Body of pancreas (tissue), 4 donors: ENCODE measurements at places on chromosomes 2 and 18.
A peak's percentile ranks its signal among the peaks of the same experiment; 100 is the strongest.

- H3K4me3 ChIP-seq, result no peak overlapping the region
- H3K36me3 ChIP-seq, result no peaks in the 10 kb centered on the region
- H3K27ac ChIP-seq, result no peak overlapping the region
- H3K27me3 ChIP-seq, result no peaks in the 10 kb centered on the region
- no peaks in the 10 kb centered on the region for H3K4me1 ChIP-seq
Observed at GRCh38 chr2:196183172-196183473, 11.7 kb upstream of the STK17B start.

GRCh38 chr18:46497129-46497528 lies 159.9 kb downstream of the LOXHD1 start:
- H3K27me3 ChIP-seq, result no peaks in the 10 kb centered on the region
- no peak overlapping the region for H3K27ac ChIP-seq
- H3K36me3 ChIP-seq, result no peaks in the 10 kb centered on the region
- no peaks in the 10 kb centered on the region for H3K4me1 ChIP-seq
- no peak for DNase-seq

DNA sequence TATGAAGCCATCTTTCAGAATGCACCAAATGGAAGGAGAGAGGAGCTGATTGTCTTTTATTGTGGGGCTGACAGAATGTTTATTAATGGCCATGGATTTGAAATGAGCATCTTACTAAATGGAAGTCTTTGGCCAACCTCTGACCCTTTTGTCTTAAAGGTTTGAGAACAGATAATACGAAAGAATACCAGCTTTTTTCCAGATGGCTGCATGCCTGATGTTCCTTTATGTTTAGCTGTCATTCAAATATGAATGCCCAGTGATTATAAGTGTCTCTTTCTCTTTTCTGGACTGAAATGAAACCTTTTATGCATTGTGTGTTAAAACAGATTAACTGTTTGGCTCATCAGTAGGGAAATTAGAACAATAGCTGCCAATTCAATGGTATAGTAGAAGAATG lies 46.0 kb downstream of the PARD3B start:
- no peak overlapping the region for H3K4me3 ChIP-seq
- H3K36me3 ChIP-seq, result no peaks in the 10 kb centered on the region
- no peak overlapping the region for H3K27ac ChIP-seq
- no peaks in the 10 kb centered on the region for H3K27me3 ChIP-seq

DNA sequence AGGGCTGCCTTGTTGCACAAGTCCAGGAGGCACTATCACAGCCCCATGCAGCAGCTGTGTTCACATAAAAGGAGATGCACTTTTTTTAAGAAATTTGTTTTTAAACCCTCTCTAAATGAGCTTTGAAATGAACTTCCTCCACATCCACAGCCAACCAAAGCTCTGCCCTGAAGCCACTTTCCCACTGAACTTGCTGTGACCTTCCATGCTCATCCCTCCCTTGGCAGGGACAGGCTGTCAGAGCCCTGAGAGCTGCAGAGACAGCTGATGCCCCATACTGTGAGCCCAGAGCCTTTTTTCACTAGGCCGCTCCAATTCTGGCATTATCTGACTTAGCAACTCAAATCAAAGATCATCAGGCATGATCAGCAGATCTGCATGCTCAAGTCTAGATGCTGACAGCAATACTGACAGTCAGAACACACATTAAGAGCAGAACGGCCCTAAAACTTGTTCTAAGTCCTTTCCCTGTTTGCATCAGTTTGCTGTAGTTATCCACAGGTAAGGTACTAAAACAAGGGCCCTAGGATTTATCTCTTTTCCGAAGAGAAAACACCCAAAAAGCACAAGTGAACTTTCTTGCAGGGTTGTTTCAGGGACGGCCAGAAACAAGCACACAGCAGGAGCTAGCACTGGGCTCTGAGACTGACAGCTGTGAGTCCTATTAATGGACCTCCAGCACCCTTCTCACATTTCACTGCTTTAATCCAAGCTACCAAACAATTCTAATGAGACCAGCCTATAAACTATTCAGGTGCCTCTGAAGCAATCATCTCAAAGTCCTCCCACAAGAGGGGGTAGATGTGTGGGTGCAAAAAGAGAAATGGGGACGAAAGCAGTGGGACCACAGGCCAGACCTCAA lies 34.9 kb downstream of the RNU4ATAC start:
- no peak for DNase-seq
- H3K4me3 ChIP-seq, result no peak overlapping the region
- H3K27ac ChIP-seq, result no peak overlapping the region
- peaks cover 29% of the 10 kb centered on the region for H3K4me1 ChIP-seq
- no peaks in the 10 kb centered on the region for H3K27me3 ChIP-seq
- no peaks in the 10 kb centered on the region for H3K36me3 ChIP-seq

DNA sequence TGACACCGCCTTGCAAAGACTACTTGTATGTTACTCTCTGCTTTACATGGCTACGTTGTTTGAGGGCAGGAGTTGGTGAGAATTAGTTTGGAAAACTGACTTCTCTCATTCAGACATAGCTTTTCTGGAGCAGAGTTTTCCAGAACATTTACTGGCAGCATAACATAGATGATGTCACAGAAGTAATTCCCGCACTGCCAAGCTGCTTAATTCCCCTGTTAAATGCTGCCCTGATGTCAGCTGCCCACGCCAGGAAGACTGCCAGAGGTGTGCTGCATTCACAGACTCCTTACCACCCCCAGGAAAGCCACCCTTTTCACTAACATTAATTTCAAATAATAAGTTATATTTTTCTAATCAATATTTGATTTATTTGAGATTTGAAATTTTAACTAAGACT lies 24.7 kb upstream of the PTPN2 start:
- peaks cover 15% of the 10 kb centered on the region for H3K4me1 ChIP-seq
- no peak for DNase-seq
- peaks cover 9% of the 10 kb centered on the region for H3K27me3 ChIP-seq
- no peak overlapping the region for H3K4me3 ChIP-seq
- H3K36me3 ChIP-seq, result no peaks in the 10 kb centered on the region

- H3K4me3 ChIP-seq, result no peak overlapping the region
- H3K27ac ChIP-seq, result no peak overlapping the region
- no peak for DNase-seq
- H3K27me3 ChIP-seq, result no peaks in the 10 kb centered on the region
- H3K36me3 ChIP-seq, result no peaks in the 10 kb centered on the region
Observed at GRCh38 chr2:13021470-13021957, 304.8 kb downstream of the TRIB2 start.

- H3K4me1 ChIP-seq, result no peaks in the 10 kb centered on the region
- DNase-seq, result no peak
- H3K27ac ChIP-seq, result no peak overlapping the region
- H3K36me3 ChIP-seq, result no peaks in the 10 kb centered on the region
Observed at GRCh38 chr2:234643407-234643806, 146.5 kb upstream of the ARL4C start.

GRCh38 chr18:75198036-75198435 lies 10.9 kb downstream of the PTGR3 start:
- DNase-seq, result no peak
- H3K27ac ChIP-seq, result no peak overlapping the region
- no peak overlapping the region for H3K4me3 ChIP-seq
- no peaks in the 10 kb centered on the region for H3K27me3 ChIP-seq
- no peaks in the 10 kb centered on the region for H3K36me3 ChIP-seq
- peaks cover 29% of the 10 kb centered on the region for H3K4me1 ChIP-seq

- no peaks in the 10 kb centered on the region for H3K4me1 ChIP-seq
- H3K27ac ChIP-seq, result no peak overlapping the region
- no peak overlapping the region for H3K4me3 ChIP-seq
- no peak for DNase-seq
- no peaks in the 10 kb centered on the region for H3K36me3 ChIP-seq
Observed at GRCh38 chr18:24986666-24987302, 365.2 kb downstream of the ZNF521 start.

DNA sequence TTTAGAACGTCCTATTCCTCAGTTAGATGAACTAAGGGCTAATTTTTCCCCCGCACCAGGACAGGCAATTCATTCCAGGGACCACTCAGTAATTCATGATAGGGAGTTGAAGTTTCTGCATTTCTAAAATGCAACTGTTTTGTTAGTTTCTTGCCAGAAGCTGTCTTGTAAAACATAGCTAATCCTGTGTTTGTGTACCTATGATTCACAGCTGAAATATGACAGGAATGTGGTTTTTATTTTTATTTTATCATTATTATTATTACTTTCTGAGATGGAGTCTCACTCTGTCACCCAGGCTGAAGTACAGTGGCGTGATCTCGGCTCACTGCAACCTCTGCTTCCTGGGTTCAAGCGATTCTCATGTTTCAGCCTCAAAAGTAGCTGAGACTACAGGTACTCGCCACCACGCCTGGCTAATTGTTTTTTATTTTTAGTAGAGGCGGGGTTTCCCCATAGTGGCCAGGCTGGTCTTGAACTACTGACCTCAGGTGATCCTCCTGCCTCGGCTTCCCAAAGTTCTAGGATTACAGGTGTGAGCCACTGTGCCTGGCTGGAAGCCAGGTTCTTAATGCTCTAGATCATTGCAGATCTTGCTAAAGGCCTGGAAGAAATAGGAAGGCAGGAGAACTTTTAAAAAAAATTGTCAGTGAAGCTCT lies 154.8 kb upstream of the FHL2 start:
- H3K4me1 ChIP-seq, result no peaks in the 10 kb centered on the region
- H3K36me3 ChIP-seq, result no peaks in the 10 kb centered on the region
- no peaks in the 10 kb centered on the region for H3K27me3 ChIP-seq
- no peak overlapping the region for H3K27ac ChIP-seq
- no peak for DNase-seq
- H3K4me3 ChIP-seq, result no peak overlapping the region

DNA sequence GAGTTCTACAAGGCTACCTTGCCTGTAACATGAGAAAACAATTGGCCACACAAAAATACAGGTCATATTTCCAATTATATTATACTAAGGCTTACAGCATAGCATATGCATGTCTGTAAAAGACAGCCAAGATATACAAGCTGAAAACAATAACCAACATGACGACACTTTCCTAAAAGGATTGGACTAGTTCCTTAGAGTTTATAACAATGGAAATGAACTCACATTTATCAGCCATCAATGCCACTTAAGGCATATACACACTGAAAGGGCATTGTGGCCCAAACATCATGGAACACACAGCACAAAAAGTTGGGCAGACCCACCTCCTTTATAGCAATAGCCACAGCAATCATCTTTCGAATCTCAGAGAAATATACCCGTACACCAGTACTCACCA lies 52.0 kb downstream of the SLC40A1 start:
- H3K36me3 ChIP-seq, result no peaks in the 10 kb centered on the region
- no peak overlapping the region for H3K27ac ChIP-seq
- DNase-seq, result no peak
- no peak overlapping the region for H3K4me3 ChIP-seq
- no peaks in the 10 kb centered on the region for H3K27me3 ChIP-seq
- no peaks in the 10 kb centered on the region for H3K4me1 ChIP-seq

DNA sequence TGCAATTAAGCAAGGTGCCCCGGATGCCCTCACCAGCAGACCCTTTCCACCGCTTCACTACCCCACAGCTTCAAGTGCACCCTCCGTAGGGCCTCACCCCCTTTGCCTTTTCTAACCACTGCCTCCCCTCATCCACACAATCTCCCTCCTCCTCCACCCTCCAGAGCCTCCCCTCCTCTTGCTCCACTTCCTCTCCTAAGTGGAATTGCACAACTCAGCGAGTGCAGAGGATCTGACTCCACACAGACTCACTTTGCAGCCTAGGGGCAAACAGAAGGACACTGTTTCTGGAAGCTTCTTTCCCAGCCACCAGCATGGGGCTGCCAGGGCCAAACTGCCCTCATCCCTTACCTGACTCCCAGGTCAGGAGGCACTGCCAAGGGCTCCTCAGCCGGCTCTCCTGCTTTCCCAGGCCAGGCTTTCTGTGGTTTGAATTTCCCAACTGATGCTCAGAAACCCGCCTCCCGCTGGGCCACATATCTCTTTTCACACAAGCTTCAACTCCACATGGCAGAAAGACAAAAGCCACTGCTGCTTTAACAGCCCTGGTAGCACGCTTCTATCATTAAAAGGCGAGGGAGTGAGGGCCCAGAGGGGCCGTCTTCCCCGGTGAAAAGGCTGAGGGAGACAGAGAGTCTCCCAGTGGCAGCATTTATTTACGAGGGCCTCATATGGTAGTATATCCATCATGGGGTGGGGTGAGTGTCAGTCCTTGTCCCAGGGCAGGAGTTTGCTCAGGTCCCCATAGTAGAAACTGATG lies 74.7 kb upstream of the MGAT4A start:
- H3K4me3 ChIP-seq, result no peak overlapping the region
- H3K36me3 ChIP-seq, result no peaks in the 10 kb centered on the region
- H3K4me1 ChIP-seq, result peaks cover 53% of the 10 kb centered on the region
- peak; percentile 28 for DNase-seq
- peak overlapping the region; percentile 53 for H3K27ac ChIP-seq
- no peaks in the 10 kb centered on the region for H3K27me3 ChIP-seq

- no peaks in the 10 kb centered on the region for H3K36me3 ChIP-seq
- no peak overlapping the region for H3K4me3 ChIP-seq
Observed at GRCh38 chr2:14614017-14614416, 18.5 kb upstream of the LRATD1 start.

GRCh38 chr2:229170171-229170570 lies 100.9 kb downstream of the PID1 start:
- H3K4me3 ChIP-seq, result no peak overlapping the region
- no peaks in the 10 kb centered on the region for H3K36me3 ChIP-seq
- DNase-seq, result no peak
- H3K27ac ChIP-seq, result no peak overlapping the region
- peaks cover 10% of the 10 kb centered on the region for H3K4me1 ChIP-seq

DNA sequence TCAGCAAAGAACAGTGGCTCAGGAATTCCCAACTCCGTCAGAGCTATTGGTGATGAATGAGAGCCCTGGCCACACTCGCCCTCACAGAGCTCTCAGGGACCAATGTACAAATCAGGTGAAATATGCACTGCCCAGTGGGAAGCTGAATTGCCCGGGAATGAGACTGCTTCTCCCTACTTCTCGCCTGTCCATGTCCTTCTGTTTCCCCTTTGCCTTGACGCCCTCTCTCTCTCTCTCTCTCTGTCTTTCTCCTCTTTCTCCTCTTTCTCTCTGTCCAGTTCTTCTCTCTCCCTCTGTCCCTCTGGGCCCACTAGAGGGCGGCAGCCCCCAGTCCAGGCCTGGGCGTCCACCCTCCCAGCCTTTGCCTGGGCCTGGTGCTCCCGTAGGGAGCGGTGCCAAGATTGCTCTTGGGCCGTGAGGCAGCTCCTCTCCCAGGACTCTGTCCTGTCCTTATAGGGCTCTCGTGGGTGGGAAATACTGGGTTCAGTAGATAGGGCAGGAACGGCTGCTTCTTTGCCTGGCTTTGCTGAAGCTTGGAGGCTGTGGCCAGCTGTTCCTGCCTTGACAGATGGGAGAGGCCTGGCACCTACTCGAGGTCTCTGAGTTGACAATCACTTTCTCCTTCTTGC lies 28.4 kb upstream of the PUM2 start:
- H3K27ac ChIP-seq, result no peak overlapping the region
- DNase-seq, result peak; percentile 61
- H3K4me1 ChIP-seq, result peaks cover 5% of the 10 kb centered on the region
- H3K27me3 ChIP-seq, result no peaks in the 10 kb centered on the region

DNA sequence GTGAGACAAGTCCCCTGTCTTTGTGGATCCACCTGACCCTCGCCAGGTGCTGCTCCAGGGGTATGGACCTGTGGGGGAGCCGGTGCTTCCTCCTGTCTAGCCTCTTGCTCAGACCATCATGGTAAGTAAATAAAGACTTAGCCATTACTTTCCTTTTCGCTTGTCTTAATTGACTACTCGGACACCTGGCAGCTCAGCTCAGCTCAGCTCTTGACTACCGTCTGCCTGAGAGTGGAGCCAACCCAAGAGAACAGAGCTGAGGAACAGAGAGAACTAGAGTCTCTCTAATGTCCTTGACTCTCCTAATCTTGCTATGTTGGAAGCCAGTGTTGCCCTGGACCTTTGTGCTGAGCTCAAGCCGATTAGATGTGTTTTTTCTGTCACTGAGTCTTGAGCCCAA lies 170.3 kb upstream of the CXCR4 start:
- H3K4me3 ChIP-seq, result no peak overlapping the region
- no peak for DNase-seq
- H3K27me3 ChIP-seq, result no peaks in the 10 kb centered on the region
- no peak overlapping the region for H3K27ac ChIP-seq
